Right lobe of liver (tissue), 6 donors: ENCODE measurements at places on chromosomes 6 and 20. TPM values are rescaled to one million over a fixed set of nuclear protein-coding genes. Genes with fewer than 3 reads are reported as not detected.

The VGLL2 gene
- total RNA-seq: not detected

- no peaks in the 10 kb centered on the region for H3K36me3 ChIP-seq
- H3K4me3 ChIP-seq: no peak overlapping the region
- DNase-seq: no peak
- H3K27me3 ChIP-seq: no peaks in the 10 kb centered on the region
- H3K4me1 ChIP-seq: peaks cover 7% of the 10 kb centered on the region
- H3K27ac ChIP-seq: no peak overlapping the region
Measured at GRCh38 chr6:143323729-143324470, 126.6 kb downstream of the ADAT2 start.

DNA sequence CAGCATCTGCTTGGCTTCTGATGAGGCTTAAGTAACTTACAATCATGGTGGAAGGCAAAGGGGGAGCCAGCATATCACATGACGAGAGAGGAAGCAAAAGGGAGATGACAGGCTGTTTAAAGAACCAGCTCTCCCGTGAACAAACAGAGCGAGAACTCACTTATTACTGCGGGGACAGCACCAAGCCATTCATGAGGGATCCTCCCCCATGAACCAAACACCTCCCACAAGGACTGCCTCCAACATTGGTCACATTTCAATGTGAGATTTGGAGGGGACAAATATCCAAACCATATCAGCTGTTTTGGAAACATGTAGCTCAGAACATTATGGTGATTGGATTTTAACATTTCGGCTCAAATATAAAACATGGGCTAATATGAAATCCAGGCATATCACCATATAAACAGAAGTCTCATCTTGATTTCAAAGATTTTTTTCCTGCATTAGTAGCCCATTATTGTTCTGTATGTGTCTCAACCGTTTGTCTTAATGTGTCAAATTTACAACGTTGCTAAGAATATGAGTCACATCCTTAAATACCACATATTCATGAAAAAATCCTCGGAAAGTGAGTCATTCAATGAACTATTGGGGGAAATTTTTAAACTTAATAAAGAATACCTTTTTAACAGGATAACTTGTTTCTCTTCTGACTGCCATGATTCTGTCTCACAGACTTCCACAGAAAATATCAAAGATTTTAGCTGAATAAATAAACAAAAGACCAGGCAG lies 894.3 kb downstream of the TFAP2A start:
- H3K36me3 ChIP-seq: no peaks in the 10 kb centered on the region
- DNase-seq: no peak
- H3K27ac ChIP-seq: no peak overlapping the region
- H3K4me1 ChIP-seq: no peaks in the 10 kb centered on the region

DNA sequence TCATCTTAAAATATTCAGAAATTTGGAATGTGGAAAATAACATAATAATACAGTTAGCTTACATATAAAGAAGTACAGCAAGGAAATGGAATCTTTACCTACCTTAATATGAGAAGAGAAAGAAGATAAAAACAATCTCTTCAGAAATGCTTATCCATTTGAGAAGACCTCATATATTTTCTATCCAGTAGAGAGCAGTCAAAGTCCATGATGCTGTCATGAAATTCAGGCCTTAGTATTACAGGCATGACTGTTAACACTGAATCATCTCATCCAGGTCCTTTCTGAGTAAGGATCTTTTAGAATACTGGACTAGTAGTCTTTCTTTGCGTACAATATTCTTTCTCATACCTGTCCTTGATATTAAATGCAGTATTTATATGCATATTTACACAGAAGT lies 713.4 kb downstream of the CD109 start:
- no peak overlapping the region for H3K27ac ChIP-seq
- no peak overlapping the region for H3K4me3 ChIP-seq
- no peak for DNase-seq
- H3K27me3 ChIP-seq: no peaks in the 10 kb centered on the region
- H3K36me3 ChIP-seq: no peaks in the 10 kb centered on the region
- no peaks in the 10 kb centered on the region for H3K4me1 ChIP-seq

GRCh38 chr20:49166534-49167449 lies 21.3 kb downstream of the STAU1 start:
- H3K27me3 ChIP-seq: no peaks in the 10 kb centered on the region
- no peak for DNase-seq
- no peak overlapping the region for H3K4me3 ChIP-seq
- H3K36me3 ChIP-seq: no peaks in the 10 kb centered on the region
- H3K27ac ChIP-seq: no peak overlapping the region
